NCI-H2081 treated with DMSO at 0.1 percent for 48 hours (cell line): ENCODE measurements at places on chromosomes 16 and 17.
A peak's percentile ranks its signal among the peaks of the same experiment; 100 is the strongest.

DNA sequence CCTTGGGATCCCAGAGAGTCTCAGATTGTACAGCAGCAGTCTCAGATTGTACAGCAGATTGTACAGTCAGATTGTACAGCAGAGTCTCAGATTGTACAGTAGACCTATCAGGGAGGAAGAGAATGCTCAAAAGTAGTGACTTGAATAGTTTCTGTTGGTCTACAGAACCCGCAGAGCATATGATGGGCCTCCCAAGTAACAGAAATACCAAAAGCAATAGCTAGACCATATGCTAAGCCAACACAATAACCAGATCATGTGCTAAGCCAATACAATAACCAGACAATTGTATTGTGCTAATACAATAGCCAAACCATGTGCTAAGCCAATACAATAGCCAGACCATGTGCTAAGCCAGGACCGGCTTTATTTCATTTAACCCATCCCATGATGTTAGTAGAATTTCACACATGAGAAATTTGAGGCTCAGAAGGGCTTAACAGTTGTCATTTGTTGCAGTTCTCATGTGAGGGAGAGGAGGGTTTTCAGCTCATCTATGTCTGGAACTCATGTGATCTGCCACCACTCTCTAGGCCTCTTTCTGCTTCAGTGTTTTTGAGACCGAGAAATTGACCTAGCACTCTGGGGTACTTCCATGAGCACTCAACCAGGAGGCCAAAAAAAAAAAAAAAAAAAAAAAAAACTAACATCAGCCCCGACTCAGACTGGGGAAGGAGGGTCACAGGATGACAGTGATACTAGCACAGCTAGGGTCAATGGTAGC is 144.0 kb downstream of the SOX9 start:
- DNase-seq: no peak

- DNase-seq: no peak
These were observed 121.1 kb downstream of the IRX5 start for GRCh38 chr16:55051571-55052347.

DNA sequence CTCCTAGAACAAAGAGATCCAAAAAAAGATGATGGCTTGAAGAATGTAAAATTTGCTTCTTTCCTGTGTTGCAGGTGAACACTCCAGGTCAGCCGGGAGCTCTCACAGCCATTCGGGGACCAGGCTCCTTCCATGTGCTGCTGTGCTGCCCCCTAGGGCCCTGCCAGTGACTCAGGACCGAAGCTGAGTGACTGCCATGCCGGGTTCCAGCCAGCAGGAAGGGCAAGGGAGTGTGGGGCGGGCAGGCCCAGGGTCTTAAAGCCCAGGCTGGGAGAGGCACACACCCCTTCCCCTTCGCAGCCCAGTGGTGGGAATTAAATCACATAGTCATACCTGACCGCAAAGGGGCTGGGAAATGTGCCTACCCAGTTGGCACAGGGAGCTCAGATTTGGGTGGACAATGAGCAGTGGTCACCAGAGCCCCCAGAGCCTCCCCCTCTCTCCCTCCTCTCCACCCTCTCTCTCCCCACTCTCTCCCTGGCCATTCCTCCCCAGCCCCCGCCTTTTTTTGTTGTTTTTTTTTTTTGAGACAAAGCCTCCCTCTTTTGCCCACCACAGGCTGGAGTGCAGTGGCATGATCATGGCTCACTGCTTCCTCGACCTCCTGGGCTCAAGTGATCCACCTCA is 11.5 kb downstream of the EPOP start:
- DNase-seq: peak; percentile 42

DNA sequence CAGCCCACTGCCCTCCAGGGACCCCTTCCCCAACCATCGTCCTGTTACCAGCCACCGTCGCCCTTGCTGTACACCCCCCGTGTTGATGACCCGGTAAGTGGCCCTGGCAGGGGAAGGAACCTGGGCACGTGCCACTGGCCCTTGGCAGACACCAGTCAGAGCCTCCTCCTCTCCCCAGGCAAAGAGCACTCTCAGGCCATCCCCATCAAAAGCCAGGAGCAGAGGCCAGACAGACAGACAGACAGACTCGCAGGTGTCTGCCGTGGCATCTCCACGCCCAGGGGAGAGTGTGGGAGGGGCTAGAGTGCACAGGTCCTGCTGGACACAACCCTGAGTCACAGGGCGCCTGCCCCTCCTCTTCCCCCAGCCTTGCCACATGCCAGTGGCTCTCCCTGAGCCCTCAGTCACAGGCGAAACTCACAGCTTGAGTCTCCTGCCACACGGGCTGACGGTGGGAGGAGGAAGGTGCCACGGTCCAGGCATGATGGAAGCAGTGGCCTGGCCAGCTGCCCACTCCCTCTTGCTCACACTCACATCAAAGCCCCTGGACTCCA is 7.8 kb downstream of the CLCN7 start:
- no peak for DNase-seq

DNA sequence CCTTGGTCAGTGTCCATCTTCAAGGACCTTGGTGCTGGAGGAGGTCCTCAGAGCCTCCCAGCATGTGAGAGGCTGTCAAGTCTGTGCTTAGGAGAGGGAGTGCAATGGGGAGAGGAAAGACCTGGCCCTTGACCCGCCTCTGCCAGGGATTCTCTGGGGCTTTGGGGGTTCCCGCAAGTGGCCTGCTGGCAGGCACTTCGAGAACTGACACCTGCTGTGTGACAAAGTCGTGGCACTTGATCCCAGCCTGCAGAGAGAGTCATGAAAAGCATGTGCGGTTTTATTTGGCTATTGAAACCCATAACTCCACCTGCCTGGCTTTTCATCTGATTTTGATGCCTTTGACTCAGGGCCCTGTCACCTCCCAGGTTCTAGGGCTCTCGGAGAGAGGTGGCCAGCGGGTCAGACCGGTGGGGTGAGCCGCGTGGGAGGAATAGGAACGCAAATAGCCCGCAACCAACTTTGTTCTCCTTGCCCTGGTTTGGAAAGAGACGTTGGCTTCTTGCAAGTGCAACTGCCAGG is 42.8 kb upstream of the GSE1 start:
- no peak for DNase-seq

GRCh38 chr16:79510879-79511278 is 89.7 kb downstream of the MAF start:
- no peak for DNase-seq

DNA sequence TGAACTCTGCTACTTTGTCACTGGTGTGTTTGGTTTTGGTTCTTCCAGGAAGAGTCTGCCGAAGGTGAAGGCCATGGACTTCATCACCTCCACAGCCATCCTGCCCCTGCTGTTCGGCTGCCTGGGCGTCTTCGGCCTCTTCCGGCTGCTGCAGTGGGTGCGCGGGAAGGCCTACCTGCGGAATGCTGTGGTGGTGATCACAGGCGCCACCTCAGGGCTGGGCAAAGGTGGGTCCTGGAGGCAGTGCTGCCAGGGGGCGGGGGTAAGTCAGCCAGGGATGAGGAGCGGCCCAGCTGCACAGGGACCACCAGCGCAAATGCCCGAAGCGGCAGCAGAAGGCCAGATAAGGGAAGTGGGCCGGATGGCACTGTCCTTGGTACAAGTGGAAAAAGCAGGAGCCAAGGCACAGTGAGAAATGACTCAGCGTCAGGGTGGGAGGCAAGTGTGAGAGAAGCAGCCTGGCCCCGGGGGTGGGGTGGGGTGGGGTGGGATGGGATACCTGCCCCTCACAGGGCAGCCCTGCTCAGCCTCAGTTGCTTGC is 41.9 kb downstream of the TMEM11 start:
- DNase-seq: no peak

DNA sequence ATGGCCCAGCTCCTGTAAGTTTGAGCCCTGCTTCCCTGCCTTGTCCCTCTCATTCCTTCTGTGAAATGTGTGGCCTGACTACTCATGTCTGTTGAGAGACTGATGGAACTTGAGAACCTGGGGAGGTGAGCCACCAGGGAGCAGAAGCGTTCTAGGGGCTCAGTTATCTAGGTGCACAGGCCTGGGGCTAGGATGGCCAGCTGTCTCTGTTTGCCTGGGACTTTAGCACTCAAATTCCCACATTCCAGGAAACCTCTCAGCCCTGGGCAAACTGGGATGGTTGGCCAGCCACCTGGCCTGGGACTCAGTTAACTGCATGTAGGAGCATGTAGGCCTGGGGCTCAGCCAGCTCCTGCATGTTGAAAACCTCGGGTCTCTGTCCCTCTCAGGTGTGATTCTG is 9.3 kb upstream of the EPN3 start:
- no peak for DNase-seq

- no peak for DNase-seq
These were observed 638.2 kb upstream of the SOX9 start for GRCh38 chr17:71482625-71483024.

DNA sequence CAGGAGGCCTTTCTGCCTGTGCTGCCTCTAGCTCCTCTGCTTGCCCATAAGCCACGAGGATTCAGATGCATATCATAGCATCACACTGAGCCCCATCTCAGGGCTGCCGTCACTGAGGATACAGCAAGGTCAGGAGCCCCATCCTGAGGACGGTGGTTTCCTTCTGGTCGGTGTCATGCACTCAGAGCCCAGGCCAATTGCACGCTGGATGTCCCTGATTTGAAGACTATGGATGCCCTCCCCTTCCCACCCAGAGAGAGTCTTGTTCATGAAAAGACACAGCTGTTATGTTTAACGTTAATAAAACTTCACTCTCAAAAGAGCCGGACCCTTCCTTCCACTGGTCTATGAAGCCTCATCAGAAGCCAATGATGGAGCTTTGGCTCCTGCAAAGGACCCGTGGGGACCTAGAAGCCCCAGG is 19.9 kb downstream of the COTL1 start:
- DNase-seq: no peak

DNA sequence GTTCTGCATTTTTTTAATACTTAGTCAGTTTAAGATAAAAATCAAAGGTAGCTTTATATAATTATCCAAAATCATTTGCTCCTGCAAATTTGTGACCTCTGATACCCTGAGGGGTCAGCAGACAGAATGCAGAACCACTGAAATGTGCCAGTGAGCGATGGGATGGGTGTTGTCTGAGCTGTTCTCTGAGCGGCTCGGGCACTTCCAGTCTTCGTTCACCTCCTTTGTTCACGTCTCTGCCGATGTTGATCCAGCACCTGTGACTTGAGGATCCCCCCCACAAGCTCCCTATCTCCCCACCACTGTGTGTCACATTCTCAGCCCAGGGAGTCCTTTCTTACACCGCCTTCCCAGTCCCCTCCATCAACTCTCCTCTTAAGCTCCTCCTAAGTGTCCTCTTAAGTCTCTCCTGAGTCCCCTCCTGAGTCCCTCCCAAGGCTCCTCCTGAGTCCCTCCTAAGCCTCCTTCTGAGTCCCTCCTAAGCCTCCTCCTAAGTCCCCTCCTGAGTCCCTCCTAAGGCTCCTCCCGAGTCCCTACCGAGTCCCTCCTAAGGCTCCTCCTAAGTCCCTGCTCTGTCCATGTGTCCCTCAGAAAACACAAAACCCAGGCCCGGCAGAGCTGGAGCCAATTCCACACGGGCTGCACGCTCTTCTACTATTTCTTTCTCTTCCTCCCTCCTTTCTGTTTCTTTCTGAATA is 47.5 kb downstream of the RNF213 start:
- DNase-seq: no peak

GRCh38 chr17:21272881-21273792 is 11.4 kb upstream of the MAP2K3 start:
- no peak for DNase-seq

DNA sequence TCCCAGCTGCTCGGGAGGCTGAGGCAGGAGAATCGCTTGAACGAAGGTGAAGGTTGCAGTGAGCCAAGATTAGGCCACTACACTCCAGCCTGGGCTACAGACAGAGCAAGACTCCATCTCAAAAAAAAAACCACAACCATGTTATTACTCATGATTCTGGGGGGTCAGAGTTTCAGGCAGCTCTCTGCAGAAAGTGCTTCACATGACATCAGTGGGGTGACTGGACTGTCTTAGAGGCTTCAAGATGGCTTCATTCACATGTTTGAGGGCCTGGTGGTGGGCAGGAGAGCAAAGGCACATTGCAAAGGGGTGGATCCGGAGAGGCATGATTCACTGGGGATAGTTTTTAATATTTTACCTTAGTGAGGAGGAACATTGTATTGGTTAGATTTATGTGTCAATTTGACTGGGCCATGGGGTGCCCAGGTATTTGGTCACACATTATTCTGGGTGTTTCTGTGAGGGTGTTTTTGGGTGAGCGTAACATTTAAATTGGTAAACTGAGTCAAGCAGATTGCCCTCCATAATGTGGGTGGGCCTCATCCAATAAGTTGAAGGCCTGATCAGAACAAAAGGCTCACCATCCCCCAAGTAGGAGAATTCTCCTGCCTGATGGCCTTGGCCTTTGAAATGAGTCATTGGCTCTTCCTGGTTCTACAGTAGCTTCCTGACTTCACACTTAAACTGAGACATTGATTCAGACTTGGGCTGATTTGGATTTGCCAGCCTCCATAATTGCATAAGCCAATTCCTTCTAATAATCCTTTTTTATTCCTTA is 109.8 kb downstream of the GOSR1 start:
- no peak for DNase-seq

DNA sequence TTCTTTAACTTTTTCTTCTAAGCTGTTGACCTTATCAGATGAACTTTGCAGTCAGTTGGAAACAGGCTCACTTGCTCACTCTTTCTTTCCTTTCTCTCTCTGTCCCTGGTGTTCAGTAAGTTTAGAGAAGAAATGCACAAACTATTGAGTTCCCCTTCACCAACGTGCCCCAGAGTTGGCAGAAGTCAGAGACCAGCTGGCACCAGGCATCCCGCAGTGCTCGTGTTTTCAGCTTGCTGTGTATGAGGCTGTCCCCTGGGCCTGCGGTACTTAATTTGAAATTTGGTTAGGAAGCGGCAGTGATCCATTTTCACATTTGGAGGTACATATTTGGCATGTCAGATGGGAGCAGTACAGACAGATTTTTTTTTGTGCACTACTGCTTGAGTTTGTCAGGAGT is 258.6 kb downstream of the SNX29 start:
- DNase-seq: no peak

- no peak for DNase-seq
These were observed 4.3 kb upstream of the ZNF750 start for GRCh38 chr17:82843904-82844680.

DNA sequence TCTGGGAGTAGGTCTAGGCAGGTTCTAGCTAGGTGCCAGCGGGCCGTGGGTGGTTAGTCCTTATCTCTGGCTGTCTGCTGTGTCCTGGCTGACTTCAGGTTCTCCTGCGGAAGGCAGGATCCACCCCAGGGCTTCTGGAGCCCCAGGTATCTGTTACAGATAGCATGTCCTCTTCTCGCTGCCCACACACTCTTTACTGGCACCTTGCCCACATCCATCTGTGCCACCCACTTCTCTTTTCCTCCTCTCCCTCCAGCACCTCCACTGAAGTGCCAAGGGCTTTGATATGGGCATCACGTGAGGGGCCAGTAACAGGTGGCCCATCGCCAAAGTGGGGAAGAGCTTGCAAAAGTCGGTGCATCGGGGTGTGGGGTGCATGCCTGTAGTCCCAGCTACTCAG is 4.6 kb upstream of the MPP2 start:
- no peak for DNase-seq
